NCI-H1048 (cell line): ENCODE measurements at places on chromosomes 13 and 19.

GRCh38 chr19:45279587-45280192 lies 28.6 kb downstream of the MARK4 start:
- no peak for DNase-seq

DNA sequence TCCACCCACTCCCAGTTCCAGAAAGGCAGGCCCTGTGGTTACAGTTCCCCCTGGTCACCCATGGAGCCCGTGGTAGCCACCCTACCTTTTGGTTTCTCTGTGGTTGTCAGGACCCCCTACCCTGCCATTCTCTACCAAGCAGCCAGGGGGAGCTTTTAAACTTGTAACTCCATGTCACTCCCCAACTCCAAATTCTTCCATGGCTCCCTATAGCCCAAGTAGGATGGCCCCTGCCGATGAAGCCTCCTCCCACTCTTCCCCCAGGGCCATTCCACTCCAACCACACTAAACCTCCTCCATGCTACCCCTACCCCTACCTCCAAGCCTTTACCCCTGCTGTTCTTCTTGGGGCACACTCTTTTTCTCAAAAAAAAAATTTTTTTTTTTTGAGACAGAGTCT lies 2.2 kb downstream of the S1PR2 start:
- no peak for DNase-seq

DNA sequence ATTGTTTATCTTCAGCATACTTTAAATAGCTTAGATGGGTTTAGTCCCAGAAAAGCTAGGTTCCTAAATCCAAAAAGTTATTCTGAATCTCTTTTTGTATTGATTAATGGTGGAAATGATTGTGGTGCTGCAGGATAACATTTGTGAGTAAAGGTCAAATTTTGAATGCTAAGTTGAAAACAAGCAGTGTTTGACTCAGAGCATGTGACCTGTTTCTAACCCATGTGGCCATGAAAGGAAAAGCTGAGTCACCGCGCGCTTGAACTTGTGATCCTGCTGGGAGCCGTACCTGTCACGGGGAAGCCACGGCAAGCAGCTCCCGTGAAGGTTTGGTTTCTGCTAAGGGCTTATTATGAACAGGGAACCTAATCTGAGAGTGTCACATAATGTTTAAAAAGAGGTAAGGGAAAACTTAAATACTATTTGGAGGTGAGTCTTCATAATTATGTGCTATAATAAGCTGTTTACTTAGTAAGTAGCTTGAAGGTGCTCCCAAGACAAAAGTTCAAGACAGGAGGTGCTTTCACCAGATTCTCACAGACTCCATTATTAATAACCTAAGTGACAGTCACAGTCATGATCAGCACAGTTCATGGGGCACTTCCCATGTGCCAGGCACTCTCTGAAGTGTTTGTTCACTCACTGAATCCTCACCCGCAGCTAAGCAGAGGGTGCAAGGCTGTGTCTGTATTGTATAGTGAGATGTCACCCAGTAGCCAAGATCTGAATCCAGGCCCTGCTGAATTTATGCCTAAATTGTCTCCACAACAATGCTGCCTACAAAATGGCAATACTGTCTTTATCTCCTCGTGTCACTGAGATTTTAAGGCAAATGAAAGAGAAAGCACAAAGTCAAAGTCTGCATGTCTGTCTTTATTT lies 286.5 kb downstream of the MYO16 start:
- no peak for DNase-seq

GRCh38 chr19:34300380-34300779 lies 46.0 kb downstream of the GARRE1 start:
- DNase-seq, result no peak

DNA sequence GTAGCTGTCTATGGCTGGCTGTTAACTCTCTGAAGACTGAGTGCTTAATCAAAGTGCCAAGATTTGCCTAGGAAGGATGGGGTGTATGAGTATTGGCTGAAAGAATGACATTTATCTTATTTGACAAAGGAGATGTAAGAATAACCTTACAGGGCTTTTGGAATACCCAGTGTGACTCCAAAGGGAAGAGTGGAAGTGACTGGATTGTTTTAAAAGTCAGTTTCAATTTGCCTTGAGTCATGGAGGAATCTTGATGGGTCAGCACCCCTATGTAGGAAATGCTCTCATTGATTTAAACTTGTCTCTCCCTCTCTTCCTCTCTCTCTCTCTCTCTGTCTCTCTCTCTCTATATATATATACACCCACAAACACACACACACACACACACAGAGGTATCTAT lies 118.4 kb upstream of the CLDN10 start:
- DNase-seq, result no peak
